Activated T-cell treated with anti-CD3 and anti-CD28 coated beads, Interleukin-2, amount 50 U/mL, for 4 hours (primary cell): ENCODE measurements at places on chromosomes 13 and 19. TPM values are rescaled to one million over a fixed set of nuclear protein-coding genes. Genes with fewer than 3 reads are reported as not detected.

The ERVK3-1 gene
- total RNA-seq = 117 TPM

The ZNF793 gene
- 3.2 TPM for total RNA-seq

The ATG4D gene
- total RNA-seq = 39.9 TPM

The CNMD gene
- not detected for total RNA-seq

The RYR1 gene
- total RNA-seq = 3.2 TPM

The TGFBR3L gene
- total RNA-seq = 2.4 TPM

The SBSN gene
- total RNA-seq = not detected

The HNRNPM gene
- 448 TPM for total RNA-seq

The GARRE1 gene
- total RNA-seq = 8.4 TPM

The CRTC1 gene
- total RNA-seq = 9.6 TPM

The ZNF320 gene
- 10.9 TPM for total RNA-seq

The DIRAS1 gene
- total RNA-seq = 0.13 TPM

- DNase-seq = no peak
Observed at GRCh38 chr19:10557603-10558197, 8.1 kb downstream of the KRI1 start.

- DNase-seq = no peak
Observed at GRCh38 chr13:45219123-45219891, 18.5 kb upstream of the KCTD4 start.

DNA sequence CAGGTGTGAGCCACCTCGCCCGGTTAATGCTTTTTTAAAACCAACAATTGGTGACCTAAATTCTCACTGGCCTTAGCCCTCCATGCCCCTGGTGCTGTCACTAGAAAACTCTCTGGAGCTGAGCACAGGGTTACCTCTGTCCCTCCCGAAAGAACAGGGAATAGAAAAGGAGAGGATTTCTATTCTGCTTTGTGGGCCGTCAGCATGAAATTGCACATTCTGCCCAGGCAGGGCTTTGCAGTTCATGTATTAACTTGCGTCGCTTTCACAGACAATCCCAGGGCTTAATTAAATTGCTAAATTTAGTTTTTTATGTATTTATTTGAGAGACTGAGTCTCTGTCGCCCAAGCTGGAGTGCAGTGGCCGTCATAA is 583 bp upstream of the ZNF480 start:
- DNase-seq = no peak

DNA sequence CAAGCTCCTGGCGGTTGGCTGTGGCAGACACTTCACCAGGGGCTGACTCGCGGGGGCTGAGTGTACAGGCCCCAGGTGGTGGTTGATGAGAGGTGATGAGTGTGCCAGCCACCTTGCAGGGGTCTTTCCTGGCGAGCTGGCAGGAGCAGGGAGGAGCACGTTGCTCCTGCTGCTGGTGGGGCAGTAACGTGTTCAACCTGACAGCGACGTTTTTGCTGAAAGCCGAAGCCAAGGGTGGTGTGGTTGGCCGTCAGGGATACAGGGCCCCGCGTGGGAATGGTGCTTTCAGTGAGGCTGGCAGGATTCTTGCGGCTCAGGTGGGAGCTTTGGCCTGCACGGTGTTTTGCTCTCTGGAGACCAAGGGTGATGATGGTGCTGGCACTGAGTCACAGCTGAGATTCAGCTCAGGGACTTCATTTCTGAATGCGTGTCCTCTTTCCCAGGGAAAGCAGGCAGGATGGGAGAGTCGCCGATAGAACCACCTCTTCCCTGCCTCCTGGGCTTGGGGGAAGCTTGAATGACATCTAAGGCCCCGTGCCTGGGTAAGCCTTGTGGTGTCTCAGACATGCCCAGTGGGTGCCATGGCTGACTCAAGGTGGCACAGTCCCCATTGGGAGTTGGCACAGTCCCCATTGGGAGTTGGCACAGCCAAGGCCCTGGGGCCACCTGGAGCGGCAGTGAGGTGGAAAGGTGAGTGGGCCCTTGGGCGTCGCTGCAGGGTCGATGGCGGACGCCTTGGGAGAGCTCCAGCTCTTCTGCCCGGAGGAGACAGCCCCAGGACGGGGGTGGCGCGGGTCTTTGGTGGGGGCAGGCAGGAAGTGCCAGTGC is 8.8 kb downstream of the DAZAP1 start:
- DNase-seq = no peak

GRCh38 chr13:73299787-73300186 is 241.0 kb downstream of the KLF5 start:
- no peak for DNase-seq

DNA sequence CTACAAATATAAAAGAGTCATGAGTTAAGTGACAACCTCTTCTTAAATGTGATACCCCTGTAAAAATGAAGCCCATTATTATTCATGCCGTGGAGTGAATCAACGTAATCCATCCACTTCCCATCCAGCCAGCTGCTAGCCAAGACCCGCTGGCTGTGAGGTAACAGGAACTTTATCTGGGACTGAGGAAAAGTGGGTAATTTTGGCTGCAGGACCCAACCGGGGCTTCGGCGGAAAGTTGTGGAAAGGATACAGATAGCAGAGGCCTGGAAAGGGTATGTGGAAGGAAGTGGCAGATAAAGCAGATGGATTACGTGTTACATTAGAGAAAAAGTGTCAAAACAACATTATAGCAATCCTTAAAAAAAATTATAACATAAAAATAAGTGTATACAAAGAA is 48.3 kb downstream of the SLC7A1 start:
- no peak for DNase-seq

GRCh38 chr19:41929536-41930071 is 1.4 kb upstream of the ERFL start:
- DNase-seq = no peak

DNA sequence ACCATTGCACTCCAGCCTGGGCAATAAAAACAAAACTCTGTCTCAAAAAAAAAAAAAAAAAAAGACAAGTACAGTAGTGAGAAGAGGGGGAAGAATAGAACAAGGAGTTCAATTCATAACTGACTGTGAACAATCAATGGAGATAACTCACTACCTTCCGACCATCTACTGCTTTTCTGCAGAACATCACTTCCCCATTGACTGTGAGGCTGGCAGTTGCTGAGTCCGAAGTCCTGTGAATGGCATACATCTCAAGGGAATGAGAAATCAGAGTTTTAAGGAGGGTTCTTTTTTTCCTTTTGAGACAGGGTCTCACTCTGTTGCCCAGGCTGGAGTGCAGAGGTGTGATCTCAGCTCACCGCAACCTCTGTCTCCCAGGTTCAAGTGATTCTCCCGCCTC is 11.2 kb downstream of the ZNF565 start:
- no peak for DNase-seq

DNA sequence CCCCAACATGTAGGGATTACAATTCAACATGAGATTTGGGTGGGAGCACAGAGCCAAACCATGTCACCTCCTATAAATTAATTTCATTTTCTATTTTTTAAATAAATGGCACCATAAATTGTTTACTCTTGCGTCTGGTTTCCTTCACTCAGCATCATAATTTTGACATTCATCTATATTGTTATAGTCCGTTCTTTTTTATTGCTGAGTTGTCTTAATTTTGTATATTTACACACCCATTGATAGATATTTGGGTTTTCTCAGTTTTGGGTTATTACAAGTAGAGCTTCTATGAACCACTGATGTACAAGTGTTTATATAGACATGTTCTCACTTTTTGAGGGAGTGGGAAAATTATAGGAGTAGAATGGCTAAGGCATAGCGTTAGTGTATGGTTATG is 445.4 kb downstream of the MYO16 start:
- no peak for DNase-seq

GRCh38 chr19:5880604-5881078 is 10.3 kb upstream of the FUT5 start:
- no peak for DNase-seq

DNA sequence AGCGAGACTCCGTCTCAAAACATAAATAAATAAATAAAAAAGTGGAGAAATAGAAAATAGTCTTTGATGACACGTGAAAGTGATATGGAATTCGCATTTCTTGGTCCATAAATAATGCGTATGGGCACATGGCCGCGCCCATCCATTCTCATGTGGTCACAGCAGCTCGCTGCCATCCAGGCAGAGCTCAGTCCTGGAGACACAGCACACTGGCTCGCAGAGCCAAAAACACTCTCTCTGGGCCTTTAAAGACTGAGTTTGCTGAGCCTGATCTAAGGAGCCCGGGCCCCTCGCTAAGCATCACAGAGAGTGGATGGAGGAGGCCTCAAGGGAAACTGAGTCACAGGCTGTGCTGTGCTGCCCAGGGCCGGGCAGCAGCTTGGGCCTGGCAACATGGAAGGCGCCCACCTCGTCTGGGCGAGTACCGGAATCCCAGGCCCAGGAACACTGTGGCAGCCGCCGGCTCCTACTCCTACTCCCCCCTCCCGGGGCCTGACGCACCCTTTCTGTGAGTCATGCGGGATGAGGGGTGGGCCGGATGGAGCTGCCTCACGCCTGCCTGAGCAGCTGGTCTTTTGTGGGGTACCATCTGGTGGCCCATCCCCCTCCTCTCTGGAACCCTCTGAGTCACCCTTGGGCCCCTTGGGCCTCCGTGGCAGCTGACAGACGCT is 28.9 kb upstream of the CACTIN start:
- DNase-seq = no peak

DNA sequence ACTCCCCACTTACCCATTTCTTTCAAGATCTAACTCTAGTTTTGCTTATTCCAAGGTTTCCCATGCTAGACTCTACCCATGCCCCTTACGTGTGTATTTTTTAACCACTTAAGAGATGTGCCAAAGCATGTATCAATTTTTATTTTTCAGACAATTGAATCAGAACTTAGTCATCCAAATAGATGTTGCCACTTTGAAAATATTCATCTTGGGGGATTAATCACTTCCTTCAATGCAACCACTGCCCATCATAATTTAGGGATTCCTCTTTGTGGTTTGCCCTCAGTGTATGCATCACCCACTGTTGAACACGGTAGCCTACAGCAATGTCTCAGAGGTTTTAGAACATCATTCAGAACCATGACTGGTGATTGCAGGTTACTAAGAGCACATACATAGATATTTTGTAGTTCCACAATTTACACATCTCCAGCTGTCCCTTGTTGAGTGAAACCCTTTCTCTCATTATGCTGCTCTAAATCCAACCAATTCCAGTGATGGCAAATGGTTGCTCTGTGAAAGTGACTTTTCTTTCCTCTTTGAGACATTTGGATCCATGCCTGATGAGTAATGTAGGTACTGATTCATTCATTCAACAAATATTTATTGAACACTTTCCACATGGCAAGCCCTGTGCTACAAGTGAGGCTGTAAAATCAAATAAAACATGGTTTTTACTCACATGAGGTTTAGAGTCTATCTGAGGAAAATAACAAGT is 60.6 kb upstream of the SERP2 start:
- DNase-seq = no peak

GRCh38 chr13:105463011-105463501 is 1072.4 kb downstream of the EFNB2 start:
- DNase-seq = no peak

DNA sequence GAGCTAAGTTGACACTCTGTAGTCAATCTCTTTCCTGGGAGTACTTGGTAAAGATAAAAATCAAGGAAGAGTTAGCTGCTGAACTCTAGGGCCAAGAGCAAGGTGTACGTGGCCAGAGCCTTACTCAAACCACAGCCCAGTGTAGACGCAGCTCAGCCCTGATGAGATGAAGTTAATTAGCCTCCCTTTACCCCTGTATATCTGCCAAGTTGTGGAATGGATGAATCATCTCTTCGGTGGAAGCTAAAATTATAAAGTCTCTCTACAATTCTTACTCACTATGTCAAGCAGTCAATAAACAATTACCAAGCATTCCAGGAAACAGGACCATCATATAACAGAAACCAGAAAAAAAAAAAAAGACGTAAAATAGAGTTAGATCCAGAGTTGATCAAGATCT is 146.9 kb upstream of the UFM1 start:
- DNase-seq = no peak

- no peak for DNase-seq
Observed at GRCh38 chr13:106139942-106140341, 395.5 kb downstream of the EFNB2 start.

GRCh38 chr19:47469719-47470118 is 2.0 kb downstream of the SLC8A2 start:
- no peak for DNase-seq

- DNase-seq = no peak
Observed at GRCh38 chr13:60572855-60573254, 175.8 kb downstream of the TDRD3 start.

DNA sequence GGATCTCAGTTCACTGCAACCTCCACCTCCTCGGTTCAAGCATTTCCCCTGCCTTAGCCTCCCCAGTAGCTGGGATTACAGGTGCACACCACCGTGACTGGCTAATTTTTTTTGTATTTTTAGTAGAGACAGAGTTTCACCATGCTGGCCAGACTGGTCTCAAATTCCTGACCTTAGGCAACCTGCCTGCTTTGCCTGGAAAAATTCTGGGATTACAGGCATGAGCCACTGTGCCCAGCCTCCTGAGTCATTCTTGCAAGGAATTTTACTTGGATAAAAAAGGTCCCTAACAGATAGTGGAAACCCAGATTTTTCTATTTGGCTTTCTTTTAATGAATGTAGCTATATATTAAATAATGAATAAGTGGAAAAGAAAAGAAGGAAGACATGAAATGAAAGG is 449.9 kb upstream of the ATXN8OS start:
- no peak for DNase-seq

DNA sequence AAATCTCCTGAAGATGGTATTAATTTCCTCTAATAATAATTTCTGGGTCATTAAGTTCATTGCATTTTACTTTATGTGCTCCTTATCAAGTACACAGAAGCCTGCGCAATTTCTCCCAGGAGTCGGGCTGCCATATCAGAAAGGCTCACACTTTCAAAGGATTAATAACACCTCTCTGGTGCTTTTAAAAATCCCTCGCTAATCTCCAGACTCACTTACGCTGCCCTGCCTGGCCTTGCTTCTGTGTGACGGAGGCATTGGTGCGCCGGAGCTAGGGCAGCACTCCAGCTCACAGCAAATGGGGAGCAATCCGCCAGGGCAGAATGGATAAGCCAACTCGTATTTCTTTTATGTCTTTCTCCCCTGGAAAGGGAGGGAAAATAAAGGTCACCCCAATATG is 300.8 kb downstream of the EFNB2 start:
- DNase-seq = no peak
